ENCODE measurements at places on chromosomes 6 and 20.

GRCh38 chr6:100944644-100945043 is 63.5 kb upstream of the ASCC3 start:
- DNase-seq = no peak

- DNase-seq = no peak
Observed at GRCh38 chr6:32943864-32944649, 3.2 kb upstream of the HLA-DMB start.

DNA sequence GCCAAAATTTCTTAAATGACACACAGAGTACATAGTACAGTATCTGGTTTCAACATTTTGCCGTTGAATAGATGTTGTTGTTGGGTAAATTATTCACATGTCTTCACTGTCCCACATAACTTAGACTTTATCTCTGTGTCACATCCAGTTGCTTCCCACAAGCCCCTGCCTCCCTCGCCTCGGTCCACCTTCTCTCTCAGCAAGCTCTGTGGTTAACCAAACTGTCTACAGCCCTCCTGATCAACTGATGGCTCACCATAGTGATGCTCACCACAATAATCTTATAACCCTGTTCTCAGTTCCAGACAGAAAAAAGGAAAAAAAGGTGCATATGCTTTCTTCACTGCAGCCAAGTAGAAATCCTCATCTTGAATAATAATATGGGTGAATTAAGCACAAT is 23.0 kb downstream of the IL17F start:
- DNase-seq = no peak

GRCh38 chr6:165876588-165876987 is 213.5 kb upstream of the PDE10A start:
- no peak for DNase-seq

GRCh38 chr20:43766385-43766784 is 39.6 kb upstream of the GTSF1L start:
- DNase-seq = no peak

DNA sequence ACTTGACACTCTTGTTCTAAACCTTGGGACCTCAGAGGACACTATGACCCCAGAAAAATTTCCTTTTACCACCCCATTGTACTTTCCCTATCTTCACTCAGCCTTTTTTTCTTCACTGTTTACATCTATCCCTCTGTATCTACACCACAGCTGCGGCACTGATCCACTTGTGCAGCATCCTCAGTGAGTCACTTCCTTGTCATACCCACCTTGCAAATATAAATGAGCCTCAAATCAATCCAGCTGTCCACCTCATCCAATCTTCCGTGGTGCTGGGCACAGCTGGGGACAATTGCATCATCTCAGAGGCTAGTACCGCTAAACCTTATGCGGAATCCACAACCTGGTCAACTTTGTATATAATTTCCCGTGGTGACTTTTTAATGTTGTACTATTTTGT is 710.5 kb downstream of the QKI start:
- DNase-seq = no peak

DNA sequence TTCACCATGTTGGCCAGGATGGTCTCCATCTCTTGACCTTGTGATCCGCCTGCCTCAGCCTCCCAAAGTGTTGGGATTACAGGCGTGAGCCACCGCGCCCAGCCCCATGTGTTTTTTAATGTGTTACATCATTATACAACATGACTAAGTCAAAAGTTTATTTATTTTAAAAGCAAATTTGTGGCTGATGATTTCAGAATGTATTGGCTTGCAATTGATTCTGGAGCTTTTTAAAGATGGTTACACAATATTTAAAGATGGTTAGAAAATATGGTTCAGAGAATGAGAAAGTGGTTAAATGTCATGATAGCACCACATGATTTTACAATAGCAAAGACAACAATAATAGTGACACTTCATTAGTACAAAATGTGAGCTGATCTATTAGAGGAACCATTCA is 80.5 kb downstream of the SASH1 start:
- DNase-seq = no peak

- DNase-seq = no peak
Observed at GRCh38 chr6:168136001-168136400, 57.0 kb upstream of the FRMD1 start.

DNA sequence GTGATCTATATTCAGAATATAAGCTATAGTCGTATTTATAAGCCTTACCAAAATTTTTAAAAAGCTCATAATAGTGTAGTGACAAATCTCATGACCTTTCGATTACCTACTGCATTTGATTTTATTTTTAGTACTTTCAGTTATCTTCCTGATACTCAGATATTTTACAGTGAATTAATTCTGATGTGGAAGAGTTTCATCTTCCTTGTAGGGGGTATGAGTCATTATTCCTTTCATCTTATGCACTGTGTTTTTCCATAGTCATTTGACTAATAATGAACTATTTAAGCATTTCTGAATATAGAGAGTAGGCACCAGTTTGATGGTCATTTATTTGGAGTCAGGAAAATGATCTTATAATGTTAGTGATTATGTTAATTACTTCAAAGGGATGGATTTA is 36.4 kb downstream of the HDGFL1 start:
- DNase-seq = no peak

DNA sequence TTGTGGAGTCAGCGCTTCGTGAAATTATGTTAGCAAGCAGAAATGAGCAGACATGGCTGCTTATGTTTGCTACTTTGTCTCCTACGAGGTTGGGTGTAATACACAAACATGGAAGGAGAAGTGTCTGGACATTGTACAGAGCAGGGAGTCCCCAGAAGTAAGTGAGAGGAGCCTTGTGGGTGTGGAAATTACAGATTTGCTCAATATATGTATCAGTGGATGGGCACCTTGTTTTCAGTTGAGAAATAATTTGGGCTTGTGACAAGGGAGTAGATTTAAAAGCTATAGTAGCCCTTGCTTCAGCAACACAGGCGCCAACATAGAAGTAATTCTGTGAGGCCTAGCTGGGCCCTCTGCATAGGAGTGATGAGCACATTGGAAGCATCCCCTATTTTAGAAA is 49.2 kb downstream of the HECA start:
- no peak for DNase-seq

DNA sequence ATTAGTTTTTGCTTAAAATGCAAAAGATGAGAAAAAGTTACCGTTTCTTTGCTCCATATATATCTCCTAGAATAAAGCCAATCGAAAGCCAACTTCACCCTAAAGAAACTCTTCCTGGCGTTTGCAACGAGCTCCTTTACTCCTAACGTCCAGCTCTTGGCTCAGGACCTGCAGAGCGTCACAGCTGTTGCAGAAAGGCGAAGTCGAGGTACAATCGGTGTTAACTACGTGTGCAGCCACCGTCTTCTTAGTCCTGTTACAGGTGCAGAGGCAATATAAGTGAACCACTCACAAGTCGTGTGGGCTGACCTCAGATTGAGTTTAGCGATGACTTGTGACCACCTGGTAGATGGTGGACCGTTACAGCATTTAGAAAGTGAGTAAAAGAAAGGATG is 113.1 kb downstream of the TRIM27 start:
- no peak for DNase-seq

- DNase-seq = no peak
Observed at GRCh38 chr6:163679753-163680152, 265.2 kb downstream of the QKI start.

- no peak for DNase-seq
Observed at GRCh38 chr6:56764081-56764566, 121.4 kb upstream of the DST start.

GRCh38 chr6:132571774-132572173 is 1.7 kb downstream of the TAAR6 start:
- no peak for DNase-seq

DNA sequence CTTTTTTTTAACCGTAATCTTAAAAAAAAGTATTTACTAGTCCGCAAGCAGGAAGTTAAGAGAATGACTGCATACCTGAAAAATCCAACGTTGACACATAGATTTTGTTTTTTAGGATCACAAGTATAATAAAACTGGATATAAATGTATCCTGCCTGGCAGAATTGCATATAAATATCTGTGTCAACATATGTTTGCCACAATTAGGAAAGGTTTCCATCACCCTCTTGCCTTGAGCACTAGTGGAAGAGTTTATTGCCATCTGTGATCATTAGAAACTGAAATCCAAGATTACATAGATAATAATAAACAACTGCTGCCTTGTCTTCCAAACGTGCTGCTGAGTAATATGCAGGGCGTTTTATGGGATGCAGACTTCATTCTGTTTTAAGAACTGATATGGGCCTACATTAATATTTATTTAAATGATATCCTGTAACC is 27.9 kb downstream of the PLEKHG1 start:
- no peak for DNase-seq

DNA sequence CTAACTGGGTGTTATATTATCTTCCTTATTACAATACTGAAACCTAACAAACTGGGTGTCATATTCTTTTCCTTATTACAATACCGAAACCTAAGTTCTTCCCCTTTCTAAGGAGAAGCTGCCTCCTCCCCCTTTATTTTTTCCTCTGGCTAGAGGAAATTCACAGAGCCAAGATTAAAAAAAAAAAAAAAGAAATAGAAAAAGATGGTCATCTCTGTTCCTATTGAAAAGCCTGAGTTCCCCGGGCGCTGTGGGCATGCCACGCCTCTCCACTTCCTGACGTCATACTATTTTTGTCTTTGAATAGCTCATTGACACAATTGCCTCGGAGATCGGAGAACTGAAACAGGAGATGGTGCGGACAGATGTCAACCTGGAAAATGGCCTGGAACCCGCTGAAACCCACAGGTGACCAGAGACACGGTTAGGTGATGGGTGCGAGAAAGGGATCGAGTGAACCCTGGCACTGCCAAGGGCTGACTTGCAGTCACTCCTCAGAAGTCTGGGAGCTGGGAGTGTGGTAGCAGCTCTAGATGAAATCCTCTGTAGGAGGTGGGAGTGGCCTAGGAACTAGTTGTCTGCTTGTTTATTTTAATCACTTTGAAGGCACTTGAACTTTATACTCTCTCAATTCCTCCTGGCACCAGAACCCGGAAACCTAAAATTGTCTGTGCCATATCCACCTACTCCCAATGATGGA is 82.2 kb upstream of the NAA20 start:
- DNase-seq = no peak

DNA sequence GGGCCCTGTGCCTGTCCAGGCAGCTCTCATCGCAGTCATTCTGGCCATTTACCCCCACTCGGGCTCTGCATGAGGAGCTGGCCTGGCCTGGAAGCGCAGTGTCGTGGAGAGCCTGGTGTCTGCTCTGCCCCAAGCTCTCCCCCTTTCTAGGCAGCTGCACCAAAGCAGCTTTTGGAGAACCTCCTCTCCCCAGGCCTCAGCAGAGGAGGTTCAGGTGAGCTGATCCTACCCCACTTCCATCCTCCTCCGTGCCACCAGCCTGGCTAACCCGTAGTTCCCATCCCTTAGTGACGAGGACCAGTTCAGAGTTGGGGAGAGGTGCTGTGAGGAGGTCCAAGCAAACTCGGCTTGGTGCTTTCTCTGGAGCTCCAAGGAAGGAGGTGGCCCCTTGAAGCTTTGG is 30.5 kb upstream of the PHACTR3 start:
- no peak for DNase-seq

DNA sequence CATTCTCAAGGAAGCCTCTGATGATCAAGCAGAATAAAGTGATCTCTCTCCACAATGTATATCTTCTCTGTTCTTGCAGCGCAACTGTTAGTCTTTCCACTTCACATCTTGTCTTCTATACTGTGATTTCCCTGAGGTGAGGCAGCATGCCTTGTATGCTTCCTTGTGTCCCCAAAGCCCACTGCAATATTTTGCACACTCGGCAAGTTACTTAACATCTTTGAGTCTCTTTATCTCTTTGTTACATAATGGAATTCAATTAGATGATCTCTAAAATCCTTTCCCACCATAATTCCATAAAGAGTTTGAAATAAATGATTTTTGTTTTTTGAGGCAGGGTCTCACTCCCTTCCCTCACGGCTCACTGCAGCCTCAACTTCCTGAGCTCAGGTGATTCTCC is 40.4 kb upstream of the ALDH8A1 start:
- no peak for DNase-seq

DNA sequence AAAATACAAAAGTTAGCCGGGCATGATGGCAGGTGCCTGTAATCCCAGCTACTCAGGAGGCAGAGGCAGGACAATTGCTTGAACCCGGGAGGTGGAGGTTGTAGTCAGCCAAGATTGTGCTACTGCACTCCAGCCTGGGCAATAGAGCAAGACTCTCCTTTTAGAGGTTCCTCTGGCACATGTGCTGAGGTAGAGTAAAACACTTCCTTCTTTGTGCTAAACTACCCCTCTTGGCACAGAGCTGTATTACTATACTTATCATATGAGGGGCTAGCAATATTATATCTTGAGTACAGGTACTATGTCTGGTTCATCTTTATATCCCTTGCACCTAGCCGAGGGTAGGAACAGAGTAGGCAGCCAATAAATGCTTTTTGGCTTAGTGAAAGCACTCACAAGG is 40.2 kb upstream of the SAMHD1 start:
- DNase-seq = no peak

GRCh38 chr20:34382174-34382573 is 19.1 kb downstream of the ITCH start:
- DNase-seq = no peak

DNA sequence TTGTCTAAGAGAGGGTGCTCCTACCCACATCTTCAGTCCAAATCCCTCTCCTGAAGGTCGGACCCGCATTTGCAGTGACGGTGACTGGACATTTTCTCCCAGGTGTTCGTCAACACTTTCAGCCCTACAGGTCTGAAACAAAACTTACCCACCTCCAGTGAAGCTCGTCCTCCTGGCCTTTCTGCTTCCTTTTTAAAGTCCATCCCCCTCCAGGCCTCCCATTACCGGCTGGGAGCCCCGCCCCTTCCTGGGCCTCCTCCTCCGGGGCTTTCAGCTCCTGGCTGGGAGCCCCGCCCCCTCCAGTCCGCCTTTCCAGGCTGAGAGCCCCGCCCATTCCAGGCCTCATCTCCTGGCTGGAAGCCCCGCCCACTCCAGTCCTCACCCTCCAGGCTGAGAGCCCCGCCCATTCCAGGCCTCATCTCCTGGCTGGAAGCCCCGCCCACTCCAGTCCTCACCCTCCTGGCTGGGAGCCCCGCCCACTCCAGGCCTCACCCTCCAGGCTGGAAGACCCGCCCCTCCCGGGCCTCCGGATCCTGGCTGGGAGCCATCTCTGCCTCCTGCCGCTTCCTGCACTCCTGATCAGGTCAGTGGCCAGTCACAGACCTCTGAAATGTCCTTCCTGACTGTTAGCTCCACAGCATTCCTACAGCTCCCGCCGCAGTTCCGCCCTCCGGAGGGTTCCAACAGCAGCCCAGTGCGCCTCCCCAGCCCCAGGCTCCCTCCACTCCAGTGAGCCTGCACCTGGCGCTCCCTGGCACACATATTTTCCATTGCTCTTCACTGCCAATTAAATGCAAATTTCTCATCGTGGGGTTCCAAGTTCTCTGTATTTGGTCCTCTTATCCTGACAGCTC is 98.5 kb downstream of the LY86 start:
- DNase-seq = peak; percentile 44

GRCh38 chr6:2853769-2854395 is 12.2 kb upstream of the SERPINB1 start:
- peak; percentile 75 for DNase-seq

DNA sequence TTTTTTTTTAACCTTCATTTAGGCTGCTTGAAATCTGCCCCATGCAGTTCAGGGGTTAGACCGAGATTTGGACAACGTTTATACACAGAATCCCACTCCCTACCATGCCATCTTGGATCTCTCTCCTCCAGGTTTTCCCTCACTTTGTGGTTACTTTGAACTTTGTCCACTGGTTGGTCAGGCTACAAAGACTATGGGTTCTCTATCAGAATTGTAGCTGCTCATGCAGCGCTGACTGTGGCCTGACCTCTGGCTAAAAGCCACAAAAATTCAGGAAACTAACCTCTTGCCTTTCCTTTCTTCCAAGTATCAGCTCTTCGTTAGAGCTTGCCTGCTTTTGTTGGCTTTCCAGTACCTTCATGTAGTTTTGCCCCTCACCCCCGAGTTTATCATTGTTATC is 44.9 kb upstream of the KCNG1 start:
- DNase-seq = no peak

- DNase-seq = no peak
Observed at GRCh38 chr6:15331143-15331542, 85.3 kb downstream of the JARID2 start.
